Stimulated activated CD4-positive, alpha-beta T cell treated with anti-CD3 and anti-CD28 coated beads, Interleukin-12 subunit alpha, Interleukin-12 subunit beta, amount 100 ng/mL, for 4 hours (primary cell): ENCODE measurements at places on chromosomes 6 and 20.

- DNase-seq = no peak
These were observed 143.2 kb downstream of the SLC16A10 start for GRCh38 chr6:111230351-111231089.

GRCh38 chr6:32794510-32794909 is 22.3 kb downstream of the HLA-DOB start:
- DNase-seq = no peak

GRCh38 chr6:102417368-102417998 is 1024.0 kb downstream of the GRIK2 start:
- DNase-seq = no peak

GRCh38 chr6:169495601-169496000 is 206.2 kb downstream of the WDR27 start:
- no peak for DNase-seq

DNA sequence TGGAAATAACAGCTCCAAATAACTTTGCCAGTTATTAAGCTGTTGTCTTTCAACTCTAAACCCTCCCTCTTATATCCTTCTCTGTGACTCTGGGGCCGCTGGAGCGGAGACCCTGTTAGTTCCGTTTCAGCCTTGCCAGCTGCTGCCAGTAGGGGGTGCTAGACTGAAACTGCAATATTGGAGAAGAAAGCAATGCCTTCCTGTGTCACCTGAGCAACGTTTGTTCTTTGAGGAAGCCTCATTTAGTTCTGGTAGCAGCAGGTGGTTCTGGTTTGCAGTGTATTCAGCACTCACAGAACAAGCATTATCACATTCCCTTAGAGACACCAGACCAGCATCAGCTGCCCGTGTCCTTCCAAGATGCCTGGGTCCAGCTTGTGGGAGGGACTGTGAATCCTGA is 22.9 kb upstream of the JAG1 start:
- DNase-seq = no peak
